Activated naive CD4-positive, alpha-beta T cell treated with anti-CD3 and anti-CD28 coated beads, Interleukin-2, amount 10 ng/mL, durations not matched to agents 7 days and 5 days (primary cell): ENCODE measurements at places on chromosomes 11 and 22.

- no peak for DNase-seq
These were observed 1.7 kb upstream of the TMEM135 start for GRCh38 chr11:87035976-87036583.

GRCh38 chr11:61113201-61113600 lies 10.9 kb downstream of the CD5 start:
- DNase-seq: no peak

GRCh38 chr11:67276781-67277230 lies 10.5 kb downstream of the GRK2 start:
- DNase-seq: peak; percentile 57

- DNase-seq: no peak
These were observed 49.5 kb downstream of the OR2AT4 start for GRCh38 chr11:75047191-75047590.
